ENCODE measurements at places on chromosomes 3 and 15. TPM values are rescaled to one million over a fixed set of nuclear protein-coding genes. Genes with fewer than 3 reads are reported as not detected.

- peak; percentile 92 for DNase-seq
- H3K36me3 ChIP-seq, result peaks cover 34% of the 10 kb centered on the region
- peaks cover 73% of the 10 kb centered on the region for H3K4me1 ChIP-seq
- peak overlapping the region; percentile 97 for H3K27ac ChIP-seq
- peak overlapping the region; percentile 75 for H3K4me3 ChIP-seq
These were observed 303.9 kb upstream of the RASGRP1 start for GRCh38 chr15:38868326-38869114.

GRCh38 chr3:27681249-27681748 lies 40.8 kb downstream of the EOMES start:
- peaks cover 57% of the 10 kb centered on the region for H3K4me1 ChIP-seq
- H3K27ac ChIP-seq, result peak overlapping the region; percentile 88
- H3K36me3 ChIP-seq, result no peaks in the 10 kb centered on the region
- peak; percentile 64 for DNase-seq
- no peaks in the 10 kb centered on the region for H3K27me3 ChIP-seq

- peak overlapping the region; percentile 72 for H3K4me3 ChIP-seq
- H3K36me3 ChIP-seq, result peaks cover 20% of the 10 kb centered on the region
- peaks cover 40% of the 10 kb centered on the region for H3K4me1 ChIP-seq
- no peaks in the 10 kb centered on the region for H3K27me3 ChIP-seq
- peak overlapping the region; percentile 62 for H3K27ac ChIP-seq
These were observed 539.5 kb downstream of the NAALADL2 start for GRCh38 chr3:175398676-175399075.

THPO gene
- not detected for total RNA-seq

CADM2 gene
- not detected for total RNA-seq
